Body of pancreas (tissue), 4 donors: ENCODE measurements at places on chromosomes 7 and 10. TPM values are rescaled to one million over a fixed set of nuclear protein-coding genes. Genes with fewer than 3 reads are reported as not detected.

The PTPRN2 gene
- 76.1 TPM for total RNA-seq

GRCh38 chr7:151010307-151011096, 13.8 kb downstream of the ATG9B start:
- H3K27ac ChIP-seq = no peak overlapping the region
- H3K27me3 ChIP-seq = no peaks in the 10 kb centered on the region
- H3K4me1 ChIP-seq = peaks cover 23% of the 10 kb centered on the region
- DNase-seq = no peak
- no peak overlapping the region for H3K4me3 ChIP-seq

The ST8SIA6 gene
- total RNA-seq = not detected

GRCh38 chr10:75779276-75779675, 347.9 kb downstream of the LRMDA start:
- H3K27ac ChIP-seq = no peak overlapping the region
- H3K27me3 ChIP-seq = no peaks in the 10 kb centered on the region
- peaks cover 45% of the 10 kb centered on the region for H3K4me1 ChIP-seq
- no peaks in the 10 kb centered on the region for H3K36me3 ChIP-seq
- DNase-seq = no peak
- H3K4me3 ChIP-seq = no peak overlapping the region

The YAE1 gene
- 6.6 TPM for total RNA-seq

The MYL10 gene
- not detected for total RNA-seq

The HOGA1 gene
- 7.3 TPM for total RNA-seq

The CLCN1 gene
- not detected for total RNA-seq

The ITGA8 gene
- 0.78 TPM for total RNA-seq

GRCh38 chr10:69866688-69867461, 65.2 kb downstream of the COL13A1 start:
- no peak overlapping the region for H3K4me3 ChIP-seq
- H3K36me3 ChIP-seq = no peaks in the 10 kb centered on the region

DNA sequence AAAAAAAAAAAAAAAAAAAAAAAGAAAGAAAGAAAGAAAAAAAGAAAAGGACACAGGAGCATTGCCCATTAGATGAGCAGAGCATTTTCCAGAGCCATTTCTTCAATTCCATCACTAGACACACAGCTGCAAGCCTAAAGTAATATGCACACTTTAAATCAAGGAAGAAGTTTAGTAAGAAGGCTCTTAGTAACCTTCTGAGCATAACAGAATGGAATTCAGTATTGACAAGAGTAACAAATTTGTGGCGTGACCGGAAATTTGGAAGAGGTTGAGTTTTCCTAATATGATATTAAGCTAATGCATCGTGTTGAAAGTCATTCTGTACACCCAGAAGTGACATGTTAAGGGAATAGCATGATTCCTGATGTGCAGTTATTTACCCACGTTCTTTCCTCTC, 35.3 kb downstream of the SMURF1 start:
- no peak for DNase-seq
- no peaks in the 10 kb centered on the region for H3K27me3 ChIP-seq
- H3K27ac ChIP-seq = no peak overlapping the region
- no peak overlapping the region for H3K4me3 ChIP-seq
- peaks cover 62% of the 10 kb centered on the region for H3K4me1 ChIP-seq
- no peaks in the 10 kb centered on the region for H3K36me3 ChIP-seq

DNA sequence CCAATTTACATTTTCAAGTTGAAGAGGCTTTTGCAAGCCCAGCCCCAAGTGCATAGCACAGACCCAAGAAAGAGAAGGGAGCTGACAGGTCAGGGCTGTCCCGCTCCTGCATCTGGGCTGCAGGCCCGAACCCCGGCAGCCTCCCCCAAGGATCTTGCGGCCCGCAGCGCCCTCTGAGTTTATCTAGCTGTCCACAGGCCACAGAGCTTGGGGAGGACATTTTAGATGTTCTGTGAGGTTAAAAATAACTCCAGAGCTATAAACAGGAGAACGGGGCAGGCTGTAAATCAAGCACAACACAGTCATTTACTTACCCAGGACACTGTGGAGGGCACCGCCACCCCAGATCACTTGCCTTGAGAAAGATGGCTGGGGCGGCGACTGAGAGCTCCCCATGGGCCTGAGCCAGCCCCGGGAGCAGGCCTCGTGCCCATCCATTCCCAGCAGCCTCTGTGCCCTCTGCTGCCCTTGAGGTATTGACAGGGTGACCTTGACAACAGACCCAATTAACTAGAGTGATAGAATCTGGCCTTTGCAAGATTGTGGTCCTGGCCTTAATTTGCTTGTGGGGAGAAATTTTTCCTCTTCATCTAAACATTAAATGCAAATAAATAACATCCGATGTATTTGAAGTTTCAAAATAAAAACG, 563.0 kb downstream of the TCERG1L start:
- no peaks in the 10 kb centered on the region for H3K27me3 ChIP-seq
- no peak overlapping the region for H3K27ac ChIP-seq
- H3K4me3 ChIP-seq = no peak overlapping the region

- H3K27me3 ChIP-seq = no peaks in the 10 kb centered on the region
- no peak for DNase-seq
- H3K4me1 ChIP-seq = no peaks in the 10 kb centered on the region
- H3K36me3 ChIP-seq = no peaks in the 10 kb centered on the region
Observed at GRCh38 chr7:134565643-134566136, 16.8 kb downstream of the AKR1B15 start.

GRCh38 chr7:123783820-123784219, 35.0 kb upstream of the WASL start:
- no peaks in the 10 kb centered on the region for H3K27me3 ChIP-seq
- no peak overlapping the region for H3K4me3 ChIP-seq
- H3K4me1 ChIP-seq = peaks cover 29% of the 10 kb centered on the region
- peak overlapping the region; percentile 59 for H3K27ac ChIP-seq
- no peaks in the 10 kb centered on the region for H3K36me3 ChIP-seq

The NUDCD3 gene
- 20.4 TPM for total RNA-seq

- no peak overlapping the region for H3K4me3 ChIP-seq
- no peaks in the 10 kb centered on the region for H3K27me3 ChIP-seq
- no peaks in the 10 kb centered on the region for H3K4me1 ChIP-seq
- no peak for DNase-seq
- no peak overlapping the region for H3K27ac ChIP-seq
Observed at GRCh38 chr7:87816389-87816788, 59.8 kb downstream of the SLC25A40 start.

DNA sequence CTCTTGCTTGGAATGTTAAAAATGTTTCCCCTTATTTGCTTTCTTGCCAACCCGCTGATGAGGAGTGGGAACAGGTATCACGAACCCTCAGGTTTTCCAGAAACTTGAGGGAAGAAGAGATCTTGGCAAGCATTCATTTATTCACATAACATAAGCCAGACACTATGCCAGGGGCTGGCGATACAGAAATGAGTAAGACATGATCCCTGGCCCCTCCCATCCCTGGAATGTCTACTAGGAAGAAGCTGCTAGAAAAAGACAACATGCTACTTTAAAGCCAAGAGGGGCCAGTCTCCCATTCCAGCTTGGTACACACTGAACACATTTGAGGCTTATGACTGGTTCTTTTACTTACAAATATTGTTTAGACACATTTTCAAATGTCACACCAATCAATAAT, 26.4 kb downstream of the SLC35B4 start:
- H3K4me3 ChIP-seq = no peak overlapping the region
- H3K4me1 ChIP-seq = no peaks in the 10 kb centered on the region
- no peak overlapping the region for H3K27ac ChIP-seq
- no peaks in the 10 kb centered on the region for H3K27me3 ChIP-seq

DNA sequence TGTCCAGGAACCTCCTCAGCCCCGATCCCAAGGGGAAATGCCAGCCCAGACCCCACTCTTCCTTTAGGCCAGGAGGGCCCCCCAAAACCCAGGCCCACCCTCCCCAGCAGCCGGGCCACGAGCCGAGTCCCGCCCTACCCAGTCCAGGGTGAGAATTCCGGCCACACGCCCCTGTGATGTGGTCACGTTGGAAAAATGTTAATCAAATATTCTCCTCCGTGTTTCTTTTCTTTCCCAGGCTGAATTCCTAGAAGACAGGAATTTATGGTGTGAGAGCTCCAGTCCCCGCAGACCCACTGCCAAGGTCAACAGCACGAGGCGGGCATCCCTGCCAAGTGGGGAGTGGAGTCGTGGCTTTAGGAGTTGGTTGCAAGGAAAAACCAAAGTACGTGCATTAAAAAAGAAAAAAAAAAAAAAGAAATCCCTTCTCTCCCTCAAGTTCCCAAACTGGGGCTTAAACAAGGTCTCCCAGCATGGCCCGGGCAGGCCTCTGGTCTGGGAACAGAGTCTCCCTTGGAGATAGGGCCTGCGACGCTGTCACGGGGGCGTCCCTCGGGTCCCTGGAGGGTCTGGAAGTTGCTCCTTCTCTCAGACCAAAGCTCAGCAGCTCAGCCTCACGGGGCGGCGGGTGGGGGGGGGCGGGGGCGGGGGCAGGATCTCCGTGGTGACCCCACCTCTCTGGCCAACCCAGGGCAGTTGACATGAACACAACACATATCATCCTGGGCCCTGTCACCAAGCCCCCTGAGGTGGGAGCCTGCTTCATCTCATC, 28.1 kb upstream of the ELN start:
- H3K4me3 ChIP-seq = no peak overlapping the region
- H3K4me1 ChIP-seq = peaks cover 7% of the 10 kb centered on the region
- no peaks in the 10 kb centered on the region for H3K36me3 ChIP-seq
- DNase-seq = peak; percentile 54
- H3K27ac ChIP-seq = peak overlapping the region; percentile 56

The AP5Z1 gene
- 20.2 TPM for total RNA-seq

- no peak overlapping the region for H3K4me3 ChIP-seq
- H3K27ac ChIP-seq = no peak overlapping the region
- no peaks in the 10 kb centered on the region for H3K36me3 ChIP-seq
- no peaks in the 10 kb centered on the region for H3K4me1 ChIP-seq
- no peak for DNase-seq
Observed at GRCh38 chr7:12504149-12504548, 66.4 kb upstream of the SCIN start.

DNA sequence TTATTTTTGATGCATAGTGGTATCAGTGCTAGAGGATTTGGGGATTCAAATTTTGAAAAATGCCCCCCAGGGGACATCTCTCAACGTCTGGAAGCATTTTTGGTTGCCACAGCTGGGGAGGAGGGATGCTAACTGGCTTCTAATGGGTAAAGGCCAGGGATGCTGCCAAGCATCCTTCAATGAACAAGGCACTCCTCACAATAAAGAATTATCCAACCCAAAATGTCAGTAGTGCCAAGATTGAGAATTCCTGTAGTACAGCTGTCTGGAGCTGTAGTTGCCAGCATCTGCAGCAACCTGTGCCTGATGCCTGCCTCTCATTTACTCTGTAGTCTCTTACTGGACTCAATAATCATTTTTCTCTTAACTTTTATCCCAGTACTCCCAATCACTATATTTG, 53.5 kb downstream of the SEPTIN7 start:
- no peak overlapping the region for H3K4me3 ChIP-seq
- no peak for DNase-seq
- no peak overlapping the region for H3K27ac ChIP-seq

The KCP gene
- total RNA-seq = not detected

GRCh38 chr7:158973440-158973839, 117.1 kb downstream of the DYNC2I1 start:
- H3K27me3 ChIP-seq = no peaks in the 10 kb centered on the region
- no peak overlapping the region for H3K27ac ChIP-seq
- H3K4me1 ChIP-seq = peaks cover 11% of the 10 kb centered on the region
- no peaks in the 10 kb centered on the region for H3K36me3 ChIP-seq

The HELLS gene
- total RNA-seq = 3.9 TPM

GRCh38 chr7:16778476-16778875, 24.9 kb downstream of the TSPAN13 start:
- peaks cover 4% of the 10 kb centered on the region for H3K4me1 ChIP-seq
- DNase-seq = no peak
- H3K36me3 ChIP-seq = peaks cover 1% of the 10 kb centered on the region
- no peak overlapping the region for H3K27ac ChIP-seq
- no peaks in the 10 kb centered on the region for H3K27me3 ChIP-seq
- no peak overlapping the region for H3K4me3 ChIP-seq

- no peaks in the 10 kb centered on the region for H3K36me3 ChIP-seq
- no peak for DNase-seq
- H3K27me3 ChIP-seq = no peaks in the 10 kb centered on the region
- H3K4me3 ChIP-seq = no peak overlapping the region
Observed at GRCh38 chr7:15628876-15629275, 57.6 kb downstream of the MEOX2 start.

DNA sequence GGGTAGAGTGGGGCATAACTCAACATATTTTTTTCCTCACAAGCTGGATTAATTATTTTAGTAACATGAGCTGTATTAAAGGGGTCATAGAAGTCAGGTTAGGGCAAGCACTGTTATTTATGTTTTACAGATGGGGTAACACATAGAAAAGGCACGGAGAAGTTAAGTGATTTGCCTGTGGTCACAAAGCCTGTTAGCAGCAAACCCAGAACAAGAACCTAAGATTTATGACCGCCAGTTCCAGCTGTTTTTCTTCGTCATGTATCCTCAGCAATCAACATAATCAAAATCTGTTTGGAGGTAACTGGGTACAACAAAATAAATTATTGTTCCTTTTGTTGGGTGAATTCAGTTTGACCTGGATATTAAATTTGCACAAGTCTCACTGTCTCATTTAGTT, 57.2 kb upstream of the BET1 start:
- no peak for DNase-seq
- no peak overlapping the region for H3K4me3 ChIP-seq
- no peak overlapping the region for H3K27ac ChIP-seq
- H3K4me1 ChIP-seq = no peaks in the 10 kb centered on the region
- no peaks in the 10 kb centered on the region for H3K36me3 ChIP-seq

GRCh38 chr7:50397971-50398324, 52.2 kb downstream of the FIGNL1 start:
- H3K27me3 ChIP-seq = no peaks in the 10 kb centered on the region
- no peak overlapping the region for H3K27ac ChIP-seq
- no peak for DNase-seq

- peak overlapping the region; percentile 33 for H3K27ac ChIP-seq
- H3K27me3 ChIP-seq = no peaks in the 10 kb centered on the region
- peaks cover 47% of the 10 kb centered on the region for H3K4me1 ChIP-seq
- no peak for DNase-seq
- no peaks in the 10 kb centered on the region for H3K36me3 ChIP-seq
- no peak overlapping the region for H3K4me3 ChIP-seq
Observed at GRCh38 chr7:25994433-25994994, 157.5 kb upstream of the NFE2L3 start.

DNA sequence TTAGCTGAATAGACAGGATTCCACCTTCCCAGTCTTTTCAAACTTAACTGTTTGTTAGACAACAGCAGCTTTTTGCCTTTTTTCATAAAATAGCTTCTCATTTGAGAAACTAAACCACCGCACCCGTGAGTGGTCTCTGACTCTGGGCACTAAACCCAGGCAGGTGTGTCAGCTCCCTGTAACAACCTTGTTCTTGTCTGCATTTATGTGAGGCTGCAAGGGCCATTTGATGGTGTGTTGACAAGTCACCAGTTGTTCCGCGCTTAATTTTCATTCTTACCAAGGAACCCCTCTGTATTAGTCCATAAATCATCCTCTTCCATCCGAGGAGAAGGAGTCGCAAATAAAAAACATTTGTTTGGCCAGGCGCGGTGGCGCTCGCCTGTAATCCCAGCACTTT, 1.5 kb downstream of the STOX1 start:
- H3K4me3 ChIP-seq = no peak overlapping the region
- no peak overlapping the region for H3K27ac ChIP-seq
- no peaks in the 10 kb centered on the region for H3K27me3 ChIP-seq
- H3K4me1 ChIP-seq = peaks cover 8% of the 10 kb centered on the region
- H3K36me3 ChIP-seq = no peaks in the 10 kb centered on the region
- DNase-seq = no peak
